Activated naive CD4-positive, alpha-beta T cell treated with anti-CD3 and anti-CD28 coated beads for 36 hours (primary cell): ENCODE measurements at places on chromosomes 16 and 17.

GRCh38 chr16:56362057-56362655 lies 63.2 kb downstream of the AMFR start:
- DNase-seq: no peak

- DNase-seq: no peak
These were observed 60.4 kb downstream of the HS3ST2 start for GRCh38 chr16:22874394-22874793.

DNA sequence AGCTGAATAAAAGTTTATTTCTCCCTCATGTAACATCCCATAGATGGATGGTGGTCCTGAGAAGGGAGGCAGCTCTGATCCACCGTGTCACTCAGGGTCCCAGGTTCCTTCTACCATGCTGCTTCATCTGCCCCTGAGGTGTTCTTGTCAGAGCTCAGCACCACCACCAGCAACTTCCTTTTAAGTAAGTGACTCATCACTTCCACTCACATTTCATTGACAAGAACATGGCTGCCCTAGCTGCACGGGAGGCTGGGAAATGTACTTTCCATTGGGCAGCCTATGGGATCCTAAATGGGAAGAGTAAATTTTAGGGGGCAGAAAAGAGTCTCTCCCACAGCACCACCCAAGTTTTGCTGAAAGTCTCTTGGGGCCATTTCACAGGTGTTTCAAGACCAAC lies 134.7 kb downstream of the USP31 start:
- peak; percentile 9 for DNase-seq

DNA sequence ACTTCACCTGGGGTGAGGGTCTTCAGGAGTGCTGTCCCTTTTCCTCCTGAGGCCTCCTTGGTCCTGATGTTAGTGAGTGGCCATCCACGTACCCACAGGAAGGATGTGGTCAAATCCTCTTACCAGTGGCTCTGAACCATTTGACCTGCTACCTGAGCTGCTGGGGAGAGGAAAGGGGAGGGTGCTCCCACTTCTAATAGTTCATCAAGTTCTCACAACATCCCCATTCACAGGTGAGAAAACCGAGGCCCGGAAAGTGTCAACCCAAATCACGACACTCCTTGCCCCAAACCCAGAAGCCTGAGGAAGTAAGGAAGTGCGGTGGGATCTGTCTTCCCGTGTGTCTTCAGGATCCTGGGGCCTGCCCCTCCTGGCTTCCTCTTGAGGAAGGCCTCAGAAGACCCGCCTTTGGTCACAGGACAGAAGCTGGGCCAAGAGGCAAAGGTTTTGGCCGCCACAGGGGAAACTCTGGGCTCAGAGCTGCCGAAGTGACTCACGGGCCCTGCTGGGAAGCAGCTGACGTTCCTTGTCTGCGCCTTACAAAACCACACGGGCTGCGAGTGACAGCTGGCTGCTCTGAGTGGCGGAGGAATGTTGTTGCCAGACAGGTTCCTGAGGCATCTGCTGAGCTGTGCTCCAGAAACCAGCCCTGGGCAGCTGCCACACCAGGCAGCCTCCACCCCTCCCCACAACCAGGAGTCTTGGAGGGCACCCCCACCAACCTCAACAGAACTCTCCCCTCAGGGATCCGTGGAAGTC lies 13.9 kb upstream of the KIFC3 start:
- DNase-seq: peak; percentile 74

DNA sequence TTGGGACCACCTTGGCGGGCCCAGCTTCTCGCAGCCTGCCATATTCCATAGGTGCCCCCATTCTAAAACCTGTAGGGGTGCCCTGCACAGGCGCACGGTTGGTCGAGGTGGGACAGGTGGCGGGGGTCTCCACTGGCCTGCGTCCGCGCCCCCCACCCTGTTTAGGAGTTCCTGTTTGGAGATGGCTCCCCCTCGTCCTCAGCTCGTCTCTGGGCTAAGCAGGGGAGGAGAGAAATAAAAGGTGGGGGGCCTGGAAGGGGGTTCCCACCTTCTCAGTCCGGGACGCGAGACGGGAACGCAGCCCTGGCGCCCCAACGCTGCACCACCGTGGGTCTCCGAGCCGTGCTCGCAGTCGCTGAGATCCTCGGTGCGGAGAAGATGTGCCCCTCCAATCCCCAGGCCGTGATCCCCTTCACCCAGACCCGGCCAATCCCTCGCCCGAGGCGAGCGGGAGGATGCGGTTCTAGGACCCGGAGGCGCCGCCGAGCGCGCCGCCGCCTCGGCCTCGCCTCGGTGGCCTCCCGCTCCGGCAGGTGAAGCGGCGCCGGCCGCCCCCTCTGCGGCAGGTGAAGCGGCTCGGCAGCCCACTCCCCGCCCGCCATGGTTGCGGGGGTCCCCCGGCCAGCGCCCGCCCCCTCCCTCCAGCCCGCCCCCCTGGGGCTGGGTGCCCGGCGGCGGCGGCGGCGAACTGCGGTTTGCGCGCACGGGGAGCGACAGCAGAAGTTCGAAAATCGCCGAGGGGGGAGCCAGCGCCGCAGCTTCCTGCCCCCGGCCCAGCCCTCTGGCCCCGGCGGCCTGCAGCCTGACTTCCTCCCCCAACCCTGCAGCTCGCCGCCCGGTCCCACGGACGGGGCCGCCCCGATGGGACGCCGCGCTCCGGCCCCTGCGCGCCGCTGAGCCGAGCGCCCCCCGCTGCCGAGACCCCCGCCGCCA lies at the start of gene FMNL1:
FMNL1 (plus strand) TSS at position 805 of the 933 bp plus-strand sequence. CDS start 240 bp downstream, outside the sequence.
- DNase-seq: peak; percentile 75
